ENCODE measurements at places on chromosomes 13 and 19.

DNA sequence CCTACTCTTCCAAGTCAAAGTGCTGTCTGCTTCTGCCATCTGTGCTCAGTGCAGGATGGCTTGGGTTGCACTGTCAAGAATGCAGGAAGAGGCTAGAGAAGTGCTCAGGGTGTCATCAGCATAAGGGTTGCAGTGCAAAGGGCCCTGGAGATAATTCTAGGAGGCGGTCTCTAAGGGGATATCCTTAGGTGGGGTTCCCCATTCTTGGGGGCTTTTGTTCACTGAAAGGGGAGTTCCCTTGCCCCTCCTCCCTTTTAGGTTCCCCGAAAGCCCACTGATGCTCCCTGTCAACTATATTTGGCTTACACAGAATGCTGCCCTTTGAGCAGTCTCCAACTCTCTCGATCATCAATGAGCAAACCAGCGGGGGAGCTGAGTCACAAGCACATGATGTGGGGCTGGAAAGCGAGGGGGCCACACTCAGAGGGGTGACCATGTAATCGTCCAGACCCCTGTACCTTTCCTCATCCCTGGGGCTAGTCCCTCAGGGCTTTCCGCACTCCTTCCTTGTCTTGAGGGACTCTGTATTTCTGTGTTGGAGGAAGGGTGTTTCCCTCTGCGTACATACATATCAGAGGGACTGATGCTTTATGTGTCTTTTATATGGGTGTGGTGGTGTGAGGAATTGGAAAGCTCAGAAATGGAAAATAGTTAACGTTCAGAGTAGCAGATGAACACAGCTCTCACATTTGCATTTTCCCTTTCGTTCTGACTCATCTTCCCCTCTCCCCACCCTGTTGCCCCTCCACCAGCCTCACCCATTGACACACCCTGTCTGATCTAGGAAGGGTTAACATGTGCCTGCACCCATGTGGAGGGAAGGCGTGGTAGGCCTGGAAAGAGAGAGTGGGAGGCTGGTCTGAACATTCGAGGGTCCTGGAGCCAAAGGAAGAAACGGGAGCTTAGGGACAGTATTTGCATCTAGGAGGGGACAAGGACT is 6.7 kb downstream of the ZBTB32 start:
- no peak for DNase-seq

DNA sequence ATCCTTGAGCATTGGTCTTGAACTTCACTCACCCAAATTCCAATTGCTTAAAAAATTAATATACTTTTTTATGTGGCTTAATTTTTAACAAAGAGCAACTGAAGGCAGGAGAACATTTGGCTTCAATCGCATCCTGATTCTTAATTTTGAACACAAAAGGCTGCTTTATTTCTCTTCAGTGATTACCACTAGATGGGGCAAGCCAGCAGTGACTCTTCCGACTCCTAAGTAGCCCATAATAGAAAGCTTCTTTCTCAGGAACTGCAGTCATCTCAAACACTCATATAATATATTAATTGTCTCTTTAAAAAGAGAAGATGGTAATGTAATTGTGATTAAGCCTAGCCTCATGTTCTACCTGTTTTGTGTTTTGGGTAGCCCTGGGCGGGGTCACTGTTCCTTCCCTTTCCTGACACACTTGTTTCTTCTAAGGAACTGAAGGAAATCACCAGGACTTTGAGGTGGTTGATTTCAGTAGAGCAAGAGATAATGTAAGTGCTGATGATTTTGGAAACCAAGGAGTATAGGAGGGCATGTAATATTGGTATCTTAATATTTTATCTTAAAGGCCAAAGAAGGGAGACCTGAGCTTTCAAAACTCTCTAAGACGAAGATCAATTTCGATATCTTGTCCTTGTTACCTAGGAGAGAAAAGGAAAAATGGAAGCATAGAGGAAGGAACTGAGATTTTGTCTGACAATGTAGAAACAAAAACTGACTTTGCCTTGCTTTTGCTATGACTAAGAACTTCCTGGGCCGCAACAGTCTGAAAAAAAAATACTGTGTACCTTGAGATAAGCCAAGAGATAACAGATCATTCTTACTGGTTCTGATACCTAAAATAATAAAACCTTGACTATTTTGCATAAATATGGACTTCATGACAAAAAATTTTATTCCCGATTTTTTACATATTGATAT is 73.1 kb downstream of the TNFSF13B start:
- peak; percentile 22 for DNase-seq

DNA sequence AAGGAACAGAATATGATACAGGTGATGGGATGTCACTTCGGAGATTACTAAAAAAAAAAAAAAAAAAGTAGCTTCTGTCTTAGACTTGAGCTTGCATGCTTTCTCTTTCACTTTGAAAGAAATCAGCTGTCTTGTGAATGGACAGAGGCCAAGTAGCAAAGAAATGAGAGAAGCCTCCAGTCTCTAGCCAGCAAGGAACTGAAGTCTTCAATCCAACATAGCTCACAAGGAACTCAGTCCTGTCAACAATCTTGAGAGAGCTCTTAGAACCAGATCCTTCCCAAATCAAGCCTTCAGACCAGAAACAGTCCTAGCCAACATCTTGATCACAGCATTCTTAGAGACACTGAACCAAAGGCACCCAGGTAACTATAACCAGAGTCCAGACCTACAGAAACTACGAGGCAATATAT is 7.7 kb downstream of the N4BP2L2 start:
- peak; percentile 57 for DNase-seq

DNA sequence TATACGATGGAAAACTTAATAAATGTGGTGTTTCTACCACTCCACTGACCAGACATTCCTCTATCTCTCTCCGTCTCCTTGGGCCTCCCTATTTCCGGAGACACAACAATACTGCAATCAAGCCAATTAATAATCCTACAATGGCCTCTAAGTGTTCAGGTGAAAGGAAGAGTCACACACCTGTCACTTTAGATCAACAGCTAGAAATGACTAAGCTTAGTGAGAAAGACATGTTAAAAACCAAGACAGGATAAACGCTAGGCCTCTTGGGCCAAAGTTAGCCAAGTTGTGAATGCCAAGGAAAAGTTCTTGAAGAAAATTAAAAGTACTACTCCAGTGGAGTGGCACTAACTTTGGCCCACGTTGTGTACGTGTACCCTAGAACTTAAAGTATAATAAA is 22.5 kb downstream of the ZDHHC20 start:
- no peak for DNase-seq

- no peak for DNase-seq
These were observed 29.0 kb downstream of the COL4A2 start for GRCh38 chr13:110336108-110336507.

DNA sequence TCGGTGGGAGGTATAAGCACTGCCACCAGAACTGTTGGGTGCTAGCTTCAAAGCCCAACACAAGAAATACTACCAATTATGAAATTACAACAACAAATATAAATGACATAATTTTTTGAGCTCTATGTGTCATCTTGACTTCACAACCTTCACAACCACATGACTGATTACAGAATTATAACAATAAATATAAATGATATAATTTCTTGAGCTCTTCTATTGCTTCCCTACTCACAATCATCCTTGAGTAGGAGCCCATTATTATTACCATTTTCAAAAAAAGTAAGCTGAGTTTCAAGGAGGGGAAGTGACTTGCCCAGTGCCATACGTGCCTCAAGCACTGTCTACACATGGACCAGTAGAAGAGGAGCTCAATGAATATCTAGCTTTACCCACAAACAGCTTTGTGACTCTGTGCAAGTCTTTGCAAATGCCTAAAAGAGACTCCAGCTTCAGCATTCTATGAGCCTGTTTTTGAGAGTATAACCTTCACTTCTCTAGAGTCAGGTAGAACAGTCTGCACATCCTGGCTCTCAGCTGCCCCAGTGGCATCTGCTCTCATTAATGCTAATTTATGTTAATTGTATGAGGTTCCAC is 22.6 kb downstream of the NCAN start:
- DNase-seq = no peak

DNA sequence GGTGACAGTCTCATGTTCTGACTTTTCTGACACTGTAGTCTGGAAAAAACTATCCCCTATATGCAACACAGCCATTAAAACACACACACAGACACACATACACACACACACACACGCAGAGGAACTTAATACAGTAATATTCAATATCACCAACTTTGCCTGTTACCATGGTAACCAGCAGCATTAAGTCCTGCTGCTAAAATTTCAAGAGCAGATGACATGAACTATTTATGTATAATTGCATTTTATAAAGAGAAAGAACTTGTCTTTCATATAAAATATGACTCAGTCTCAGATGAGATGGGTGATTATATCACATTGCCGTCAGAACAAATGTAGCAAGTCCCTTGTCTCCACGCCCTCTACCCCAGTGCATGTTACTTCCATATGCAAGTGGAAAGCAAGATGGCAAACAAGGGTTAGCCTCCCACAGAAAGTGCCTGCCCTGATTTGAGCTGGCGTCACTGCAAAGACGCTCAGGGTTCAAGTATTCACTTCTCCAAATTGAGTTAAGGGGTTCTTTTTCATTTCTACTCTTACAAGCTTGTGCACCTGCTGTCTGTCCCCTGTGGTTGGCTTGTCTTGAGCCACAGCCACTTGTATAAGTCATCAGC is 576.8 kb downstream of the UQCRFS1 start:
- no peak for DNase-seq

DNA sequence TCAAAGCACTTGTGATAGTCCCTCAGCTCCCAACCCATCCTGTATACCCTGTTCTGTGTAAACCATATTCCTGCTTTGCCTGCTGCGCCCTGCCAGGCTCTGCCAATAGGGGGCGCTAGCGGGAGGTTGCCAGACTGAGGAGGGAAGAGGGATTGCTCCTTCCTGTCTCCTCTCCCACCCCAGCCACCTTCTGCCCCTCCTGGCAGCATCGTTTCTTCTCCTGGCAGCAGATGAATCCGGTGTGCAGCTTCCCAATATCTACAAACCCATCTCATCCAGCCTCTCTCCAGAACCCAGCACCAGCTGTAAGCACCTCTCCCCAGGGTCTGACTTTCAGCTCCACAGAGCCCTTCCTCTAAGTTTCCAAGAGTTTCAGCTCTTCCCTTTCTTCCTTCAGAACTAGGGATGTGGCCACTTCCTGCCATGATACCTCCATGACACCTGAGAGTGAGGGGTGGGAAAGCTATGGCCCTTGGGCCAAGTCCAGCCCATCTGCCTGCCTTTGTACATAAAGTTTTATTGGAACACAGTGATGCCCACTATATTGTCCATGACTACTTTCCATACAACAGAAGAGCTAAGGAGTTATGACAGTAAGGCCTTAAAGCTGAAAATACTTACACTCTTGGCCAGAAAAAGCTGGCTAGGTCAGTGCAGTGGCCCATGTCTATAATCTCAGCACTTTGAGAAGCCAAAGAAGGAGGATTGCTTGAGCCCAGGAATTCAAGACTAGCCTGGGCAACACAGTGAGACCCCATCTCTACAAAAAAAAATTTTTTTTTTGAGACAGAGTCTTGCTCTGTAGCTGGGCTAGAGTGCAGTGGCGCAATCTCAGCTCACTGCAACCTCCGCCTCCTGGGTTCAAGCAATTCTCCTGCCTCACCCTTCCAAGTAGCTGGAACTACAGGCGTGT is 34.5 kb upstream of the ATP1A3 start:
- no peak for DNase-seq

DNA sequence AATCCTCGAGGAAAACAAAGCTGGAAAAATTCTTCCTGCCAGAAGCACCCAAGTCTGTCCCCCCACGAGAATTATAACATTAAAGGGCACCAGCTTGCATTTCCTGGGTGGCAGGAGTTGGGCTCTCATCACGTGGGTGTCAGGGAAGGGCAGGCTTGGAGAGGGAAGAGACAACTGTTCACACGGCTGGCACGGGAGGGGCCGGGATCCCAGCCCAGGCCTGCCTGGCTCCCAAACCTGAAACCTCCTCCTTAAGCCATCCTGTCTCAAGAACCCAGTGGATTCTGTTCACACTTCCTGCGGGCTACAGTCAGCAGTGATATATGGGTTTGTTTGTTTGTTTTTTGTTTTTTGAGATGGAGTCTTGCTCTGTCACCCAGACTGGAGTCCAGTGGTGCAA is 12.2 kb downstream of the GRIK5 start:
- DNase-seq = no peak

DNA sequence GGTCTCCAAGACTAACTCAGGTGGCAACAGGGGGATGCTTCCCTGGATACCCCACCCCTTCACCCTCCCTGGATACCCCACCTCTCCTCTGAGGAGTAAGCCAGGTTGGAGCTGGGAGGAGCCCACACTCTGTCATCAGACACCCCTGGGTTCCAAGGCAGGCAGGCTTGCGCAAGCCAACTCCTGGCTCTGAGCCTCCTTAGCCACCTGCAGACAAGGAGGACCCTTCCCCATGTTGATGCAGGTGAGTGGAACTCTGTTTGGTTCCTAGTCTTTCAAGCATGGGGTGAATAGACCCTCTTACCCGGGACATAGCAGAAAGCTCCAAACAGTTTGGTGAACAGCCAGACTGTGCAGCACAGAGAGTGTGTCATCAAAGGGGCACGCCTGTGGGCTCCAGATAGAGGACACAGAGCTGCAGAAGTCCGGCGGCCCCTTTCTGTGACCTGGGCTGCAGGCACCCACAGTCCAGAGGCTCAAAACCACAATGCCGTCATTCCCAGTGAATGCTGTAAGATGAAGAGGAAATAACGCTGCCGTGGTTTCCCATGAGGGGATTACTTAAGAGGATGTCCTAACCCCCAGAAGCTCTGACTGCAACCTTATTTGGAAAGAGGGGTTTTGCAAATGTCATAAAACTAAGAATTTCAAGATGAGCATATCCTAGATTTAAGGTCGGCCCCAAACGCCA is 12.1 kb upstream of the HAS1 start:
- peak; percentile 76 for DNase-seq

- DNase-seq = no peak
These were observed 302.5 kb upstream of the SLITRK5 start for GRCh38 chr13:87368639-87369038.

GRCh38 chr19:39126312-39127187 is 964 bp downstream of the PAK4 start:
- peak; percentile 27 for DNase-seq

GRCh38 chr13:40974460-40975407 is 44.4 kb downstream of the ELF1 start:
- peak; percentile 24 for DNase-seq

- DNase-seq = no peak
These were observed 58.4 kb downstream of the SLC7A9 start for GRCh38 chr19:32811151-32811550.

GRCh38 chr19:49486710-49487276 is 615 bp upstream of the RPL13A start:
- no peak for DNase-seq

DNA sequence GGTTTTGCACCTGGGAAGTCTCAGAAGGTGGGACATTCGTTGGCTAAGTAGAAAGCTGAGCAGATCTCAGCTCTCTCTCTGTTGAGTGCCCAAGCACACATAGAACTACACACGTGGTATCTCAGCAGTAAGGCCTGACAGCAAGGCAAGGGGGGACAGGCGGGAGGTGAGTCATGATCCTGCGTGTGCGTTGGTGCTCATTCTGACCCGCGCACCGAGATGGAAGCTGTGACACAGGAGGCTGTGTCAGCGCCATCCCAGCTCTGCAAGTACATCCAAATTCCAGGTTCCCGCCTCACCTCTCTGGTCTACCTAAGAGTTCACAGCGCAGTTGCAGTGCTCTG is 135.7 kb downstream of the USP12 start:
- DNase-seq = no peak

GRCh38 chr19:33295621-33296487 is 6.5 kb downstream of the CEBPA start:
- DNase-seq = no peak

- no peak for DNase-seq
These were observed 483.3 kb downstream of the ZNF536 start for GRCh38 chr19:30855442-30855841.
